ENCODE measurements at places on chromosomes 5 and 9.

- DNase-seq = no peak
These were observed at the start of gene ANXA6 for GRCh38 chr5:151157426-151158286. Gene ANXA6 (minus strand): TSS chr5:151157779. CDS start chr5:151147901, 9,878 bp downstream.

DNA sequence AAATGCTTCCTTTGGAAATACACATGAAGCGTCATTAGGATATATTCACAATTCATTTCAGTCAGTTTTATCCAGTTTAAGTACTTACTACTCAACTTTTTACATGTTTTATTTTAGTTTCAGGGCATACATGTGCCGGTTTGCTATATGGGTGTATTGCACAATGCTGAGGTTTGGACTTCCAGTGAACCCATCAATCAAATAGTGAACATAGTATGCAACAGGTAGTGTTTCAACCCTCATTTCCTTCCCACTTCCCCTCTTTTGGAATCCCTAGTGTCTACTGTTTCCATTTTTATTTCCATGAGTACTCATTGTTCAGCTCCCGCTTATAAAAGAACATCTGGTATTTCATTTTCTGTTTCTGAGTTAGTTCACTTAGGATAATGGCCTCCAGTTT is 74.7 kb downstream of the TMEM161B start:
- no peak for DNase-seq

GRCh38 chr5:170279459-170279817 is 18.1 kb downstream of the LCP2 start:
- DNase-seq = no peak

- DNase-seq = no peak
These were observed 7.3 kb downstream of the CDC14B start for GRCh38 chr9:96612105-96612965.

DNA sequence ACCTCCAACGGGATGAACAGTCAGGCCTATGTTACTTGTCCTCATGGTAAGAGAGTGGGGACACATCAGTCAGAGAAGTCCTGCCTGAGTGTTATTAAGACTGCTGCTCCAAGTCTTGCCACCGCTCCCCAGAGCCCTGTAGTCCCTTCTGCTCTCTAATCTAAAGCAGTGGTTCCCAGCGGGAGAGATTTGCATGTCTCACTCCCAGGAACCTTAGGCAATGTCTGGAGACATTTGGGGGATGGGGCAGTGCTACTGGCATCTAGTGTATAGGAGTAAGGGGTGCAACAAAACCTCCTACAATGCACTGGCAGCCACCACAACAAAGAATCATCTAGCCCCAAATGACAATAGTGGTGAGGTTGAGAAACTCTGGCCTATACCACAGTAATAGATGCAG is 2.6 kb upstream of the SVEP1 start:
- DNase-seq = no peak

DNA sequence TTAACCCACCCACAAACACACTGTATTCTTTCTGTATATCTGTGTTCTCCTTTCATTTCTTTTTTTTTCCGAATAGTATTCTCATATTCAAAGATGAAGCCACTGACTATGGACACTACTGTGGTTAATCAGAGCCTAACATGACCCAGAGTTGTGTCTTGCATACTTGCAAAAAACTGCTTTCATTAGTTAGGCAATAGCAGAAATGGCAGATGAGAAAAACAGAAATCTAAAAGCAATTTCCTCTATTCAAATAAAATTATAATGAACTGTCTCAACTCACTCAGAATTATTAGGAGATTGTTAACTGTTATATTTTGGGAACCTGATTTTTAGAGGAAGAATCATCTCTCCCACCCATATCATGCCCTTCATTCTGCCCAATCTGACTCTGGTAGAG is 45.9 kb downstream of the FREM1 start:
- DNase-seq = no peak

DNA sequence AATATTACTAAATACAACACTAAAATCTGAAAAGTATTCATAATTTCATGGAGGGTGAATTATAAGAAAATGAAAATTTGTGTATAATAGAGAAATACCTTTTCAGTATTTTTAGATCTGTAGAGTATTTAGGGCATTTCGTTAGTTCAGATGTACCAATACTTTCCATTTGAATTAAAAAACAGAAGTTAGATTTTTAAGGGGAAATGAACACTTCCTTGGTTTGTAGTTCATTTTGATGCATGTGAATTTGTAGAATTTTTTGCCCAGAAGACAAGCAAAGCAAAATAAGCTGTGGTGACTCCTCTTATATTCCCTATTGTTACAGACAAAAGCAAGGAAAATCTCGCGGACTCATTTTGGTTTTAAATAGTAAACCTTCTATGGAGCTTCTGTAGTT is 209.0 kb upstream of the RPS23 start:
- no peak for DNase-seq

- DNase-seq = no peak
These were observed 37.0 kb downstream of the SYK start for GRCh38 chr9:90838581-90839154.

GRCh38 chr5:116448870-116449427 is 125.7 kb downstream of the SEMA6A start:
- no peak for DNase-seq

- DNase-seq = no peak
These were observed 3.3 kb upstream of the PRLR start for GRCh38 chr5:35233601-35234000.

GRCh38 chr5:100768221-100768620 is 134.9 kb downstream of the ST8SIA4 start:
- no peak for DNase-seq

- no peak for DNase-seq
These were observed 3.5 kb downstream of the RUFY1 start for GRCh38 chr5:179553875-179554274.

DNA sequence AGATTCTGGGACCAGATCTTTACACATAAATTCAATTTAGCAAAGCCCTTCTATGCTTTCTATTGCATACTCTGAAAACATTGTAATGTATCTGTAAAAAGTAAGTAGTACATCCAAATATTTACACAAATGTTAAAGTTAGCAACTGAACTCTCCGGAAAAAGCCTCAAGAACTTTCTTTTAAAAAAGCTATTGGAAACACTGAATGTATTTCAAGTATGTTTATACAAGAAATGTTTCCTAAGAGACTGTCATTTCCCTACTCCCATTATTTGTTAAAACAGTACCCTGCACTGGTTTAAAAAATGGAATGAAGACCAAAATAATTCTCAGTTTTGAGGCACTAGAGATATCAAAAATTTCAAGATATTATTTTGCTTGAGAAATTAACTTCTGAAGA is 44.8 kb upstream of the TRIM36 start:
- no peak for DNase-seq

DNA sequence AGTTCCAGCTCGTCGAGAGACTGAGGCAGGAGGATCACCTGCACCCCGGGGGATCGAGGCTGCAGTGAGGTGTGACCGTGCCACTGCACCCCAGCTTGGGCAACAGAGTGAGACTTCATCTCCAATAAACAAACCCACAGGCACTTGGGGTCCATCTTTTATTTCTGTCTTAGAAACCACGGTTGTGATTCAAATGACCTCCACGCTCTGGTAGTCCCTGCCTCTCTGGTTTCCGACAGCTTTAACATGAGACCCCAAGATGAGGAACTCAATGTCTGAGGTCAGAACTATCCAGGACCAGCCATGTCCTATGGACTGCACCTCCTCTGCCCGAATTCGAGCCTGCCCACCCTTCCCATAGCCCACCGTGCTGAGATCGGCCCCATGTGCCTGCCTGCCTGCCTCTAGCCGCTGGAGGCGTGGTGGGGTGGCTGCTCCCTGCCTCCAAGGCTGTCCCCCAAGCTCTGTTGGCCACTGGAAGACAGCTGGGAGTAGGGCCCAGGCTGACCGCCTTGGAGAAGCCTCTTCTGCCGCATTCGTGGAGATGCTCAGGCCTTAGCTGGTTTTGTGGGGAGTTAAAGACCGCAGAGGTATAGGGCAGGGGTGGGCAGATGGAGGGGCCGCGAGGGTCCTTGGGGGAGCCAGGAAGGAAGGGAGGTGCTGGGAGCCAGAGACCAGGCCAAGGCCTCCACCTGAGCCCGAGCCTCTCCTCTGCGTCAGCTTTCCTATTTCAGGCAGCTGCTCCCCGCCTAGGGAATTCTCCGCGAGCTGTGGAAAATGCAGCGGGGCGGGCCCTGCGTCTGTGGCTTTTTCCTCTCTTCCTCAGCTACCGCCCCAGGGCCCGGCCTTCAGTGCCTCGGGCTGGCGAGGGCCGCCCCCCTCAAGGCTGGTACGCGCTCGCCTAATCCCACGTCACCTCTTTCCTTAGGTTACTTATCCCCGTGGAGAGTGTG is 6.9 kb upstream of the WDR5 start:
- DNase-seq = no peak

DNA sequence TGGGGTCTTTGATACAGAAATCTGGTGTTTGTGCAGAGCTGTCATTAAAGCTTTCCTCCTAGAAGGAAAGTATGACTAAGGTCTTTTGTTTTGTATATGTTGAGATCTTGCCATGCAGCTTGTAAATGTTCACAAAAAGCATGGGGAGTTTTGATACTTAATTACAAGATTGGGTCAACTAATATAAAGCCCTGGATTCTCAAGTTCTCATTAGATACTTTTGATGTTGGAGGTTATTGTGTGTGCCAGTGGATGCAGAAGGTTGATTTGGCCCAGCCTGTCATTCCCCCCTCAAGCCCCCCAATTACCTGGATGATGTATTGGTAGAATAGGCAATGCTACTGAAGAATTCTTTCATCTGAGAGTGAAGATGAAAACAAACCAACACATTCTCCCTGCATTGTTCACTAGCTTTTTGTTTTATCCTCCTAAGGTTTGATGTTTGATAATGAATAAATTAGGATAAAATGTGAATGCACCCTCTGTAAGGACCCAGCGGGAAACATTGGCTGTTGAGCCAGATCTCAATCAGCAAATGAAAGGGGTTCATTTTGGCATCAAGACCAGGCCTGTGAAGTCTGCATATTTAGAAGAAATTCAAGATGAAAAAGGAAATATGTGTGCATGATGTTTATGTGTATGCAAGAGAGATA is 61.9 kb upstream of the ADAMTS19 start:
- no peak for DNase-seq

DNA sequence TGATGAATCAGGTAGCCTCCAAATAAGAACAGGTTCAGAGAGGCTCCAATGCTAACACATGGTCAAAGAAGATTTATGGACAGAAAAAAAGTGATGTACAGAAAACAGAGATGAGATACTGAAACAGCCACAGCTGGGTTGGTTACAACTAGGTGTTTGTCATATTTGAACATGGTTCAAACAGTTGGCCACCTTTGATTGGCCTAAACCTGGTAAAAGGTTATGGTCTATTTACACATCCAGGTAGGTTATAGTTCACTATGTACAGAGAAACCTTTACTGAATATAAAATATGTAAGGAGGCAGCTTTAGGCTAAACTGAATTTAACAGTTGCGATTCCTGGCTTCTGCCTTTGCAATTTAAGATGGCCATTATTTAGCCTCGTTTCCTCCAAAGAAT is 134.0 kb upstream of the ZNF366 start:
- no peak for DNase-seq

DNA sequence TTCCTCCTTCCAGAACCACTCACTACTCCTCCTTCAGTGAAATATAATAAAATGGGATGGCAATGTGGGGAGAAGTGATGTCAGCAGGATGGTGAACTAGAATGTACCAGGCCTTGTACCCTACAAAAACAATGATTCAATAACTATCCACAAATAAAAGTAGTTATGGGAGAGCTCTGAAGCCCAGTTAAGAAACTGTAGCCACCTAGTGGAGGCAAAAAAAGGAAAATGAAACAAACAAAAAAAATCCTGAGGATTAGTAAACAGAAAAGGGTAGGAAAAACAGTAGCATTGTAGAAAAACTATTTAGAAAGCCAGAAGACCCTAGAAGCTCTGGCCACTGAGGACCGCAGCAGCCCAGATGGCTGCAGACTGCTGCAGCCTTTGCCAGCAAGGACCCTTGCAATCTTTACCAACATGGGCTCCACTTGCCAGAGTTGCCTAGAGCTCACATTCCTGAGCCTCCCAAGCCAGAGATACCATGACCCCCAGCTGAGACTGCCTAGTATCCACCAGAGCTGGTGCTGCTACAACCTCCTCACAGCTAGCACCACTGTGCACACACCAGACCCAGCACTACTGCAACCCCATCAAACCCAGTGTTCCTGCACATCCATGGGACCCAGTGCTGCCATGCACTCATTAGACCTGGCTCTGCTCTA is 259.7 kb upstream of the MSX2 start:
- DNase-seq = no peak

DNA sequence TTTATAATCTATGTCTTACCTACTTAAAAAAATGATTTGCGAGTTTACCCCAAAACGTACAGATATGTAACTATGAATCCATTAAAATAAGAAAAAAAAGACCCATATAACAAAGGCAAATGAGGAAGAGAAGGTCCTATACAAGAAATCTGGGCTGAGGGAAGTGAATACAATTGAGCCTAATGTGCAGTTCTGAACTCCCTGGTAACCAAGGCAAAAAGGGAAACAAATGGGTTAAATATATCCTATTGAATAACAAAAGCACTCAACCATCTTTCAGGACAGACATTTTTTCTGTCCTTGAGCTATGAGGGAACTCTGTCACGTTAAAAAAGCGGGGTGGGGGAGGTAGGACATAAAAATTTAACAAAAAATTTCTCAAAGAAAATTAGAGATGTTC is 78.6 kb downstream of the PTPN3 start:
- no peak for DNase-seq

GRCh38 chr5:176817369-176817840 is 7.0 kb downstream of the UNC5A start:
- no peak for DNase-seq

- no peak for DNase-seq
These were observed 3.9 kb upstream of the ADCY2 start for GRCh38 chr5:7391814-7392692.
